ENCODE measurements at places on chromosomes 1 and 21.

GRCh38 chr21:46128933-46129571 lies 26.3 kb downstream of the FTCD start:
- DNase-seq, result no peak

- no peak for DNase-seq
These were observed 9.9 kb upstream of the BACE2 start for GRCh38 chr21:41158026-41158425.

- DNase-seq, result no peak
These were observed 30.3 kb upstream of the PPP2R5A start for GRCh38 chr1:212254853-212255363.

GRCh38 chr1:241773991-241774390 lies 74.0 kb upstream of the EXO1 start:
- no peak for DNase-seq

DNA sequence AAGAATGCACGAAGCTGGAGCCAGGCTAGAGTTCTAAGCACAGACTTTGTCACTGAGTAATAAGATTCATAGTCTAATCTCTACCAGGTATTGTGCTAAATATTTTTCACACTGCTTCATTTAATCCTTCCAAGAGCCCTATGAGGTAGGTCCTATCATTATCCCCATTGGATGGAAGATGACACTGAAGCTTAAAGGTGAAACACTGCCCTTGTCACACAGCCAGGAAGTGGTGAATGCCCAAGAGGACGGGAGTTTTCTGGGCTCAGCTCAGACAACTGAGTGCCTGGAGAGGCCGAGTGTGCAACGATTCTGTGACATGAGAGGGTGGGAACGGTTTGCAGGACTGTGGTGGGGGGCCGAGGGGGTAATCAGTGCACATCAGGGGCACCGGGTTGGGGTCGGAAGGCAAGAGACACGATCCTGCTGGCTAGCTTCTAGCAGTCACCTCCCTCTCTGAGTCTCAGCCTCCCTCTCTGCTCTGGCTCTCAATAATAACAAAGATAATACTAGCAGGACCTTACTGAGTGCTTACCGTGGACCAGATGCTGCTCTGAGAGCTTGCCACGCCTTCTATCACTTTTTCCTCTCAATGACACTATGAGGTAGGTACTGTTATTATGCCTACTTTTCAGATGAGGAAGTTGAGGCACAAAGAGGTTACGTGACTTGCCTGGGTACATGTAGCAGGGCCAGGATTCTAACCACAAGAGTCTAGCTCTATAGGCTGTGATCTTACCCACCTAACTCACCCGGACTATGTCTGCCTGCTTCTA lies 12.4 kb downstream of the KCNQ4 start:
- DNase-seq, result no peak

DNA sequence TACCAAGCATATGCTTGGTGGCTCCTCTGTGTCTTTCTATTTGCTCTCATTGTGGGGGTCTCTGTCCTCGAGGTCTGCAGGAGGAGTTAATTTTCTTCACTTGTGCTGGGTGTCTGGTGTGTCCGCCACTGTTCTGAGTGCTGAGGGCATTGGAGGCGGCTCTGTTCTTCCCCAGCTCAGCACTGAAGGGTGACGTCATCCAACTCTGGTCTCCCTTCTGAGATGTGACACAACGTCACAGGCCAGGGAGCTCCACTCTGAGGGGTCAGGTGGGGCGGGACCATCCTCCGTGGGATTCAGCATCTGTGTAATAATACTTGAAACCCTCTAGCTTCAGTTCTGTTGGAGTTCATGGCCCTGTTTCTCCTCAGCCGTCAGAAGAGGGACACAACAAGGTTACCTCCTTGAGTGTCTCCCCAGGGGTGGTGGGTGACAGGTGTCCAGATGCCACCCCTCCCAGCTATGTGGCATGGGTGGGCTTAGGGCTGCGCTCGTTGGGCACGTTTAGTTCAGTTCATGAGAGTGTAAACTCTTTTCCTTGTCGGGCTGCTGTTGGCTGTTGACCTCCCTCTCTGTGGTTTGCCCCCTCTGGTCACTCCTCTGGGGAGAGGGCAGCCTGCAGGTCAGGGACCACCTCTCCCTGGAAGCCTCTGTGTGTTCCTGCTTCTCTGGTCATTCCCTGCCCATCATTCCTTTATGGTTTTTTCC lies 3.1 kb downstream of the IBA57 start:
- no peak for DNase-seq

- DNase-seq, result no peak
These were observed 110.4 kb downstream of the KCND3 start for GRCh38 chr1:111879081-111879480.

DNA sequence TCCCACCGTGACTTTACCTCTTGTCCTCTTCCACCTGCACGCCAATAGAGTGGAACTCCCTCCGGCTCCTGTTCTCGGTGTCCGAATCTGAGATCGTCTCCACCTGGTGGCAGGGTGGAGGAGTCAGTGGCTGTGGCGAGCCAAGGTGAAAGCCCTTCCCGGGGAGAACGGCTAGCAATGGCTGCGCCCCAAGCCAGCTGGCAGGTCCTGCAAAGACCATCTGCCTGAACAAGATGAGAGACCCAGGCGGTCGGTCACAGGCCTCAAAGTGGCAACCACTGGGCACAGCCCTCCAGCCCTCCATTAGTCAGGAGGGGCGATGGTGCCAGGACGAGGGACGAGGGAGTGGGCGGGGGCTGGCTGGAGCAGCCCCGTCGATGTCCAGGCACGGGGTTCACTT lies 25.4 kb upstream of the SMIM12 start:
- DNase-seq, result no peak

DNA sequence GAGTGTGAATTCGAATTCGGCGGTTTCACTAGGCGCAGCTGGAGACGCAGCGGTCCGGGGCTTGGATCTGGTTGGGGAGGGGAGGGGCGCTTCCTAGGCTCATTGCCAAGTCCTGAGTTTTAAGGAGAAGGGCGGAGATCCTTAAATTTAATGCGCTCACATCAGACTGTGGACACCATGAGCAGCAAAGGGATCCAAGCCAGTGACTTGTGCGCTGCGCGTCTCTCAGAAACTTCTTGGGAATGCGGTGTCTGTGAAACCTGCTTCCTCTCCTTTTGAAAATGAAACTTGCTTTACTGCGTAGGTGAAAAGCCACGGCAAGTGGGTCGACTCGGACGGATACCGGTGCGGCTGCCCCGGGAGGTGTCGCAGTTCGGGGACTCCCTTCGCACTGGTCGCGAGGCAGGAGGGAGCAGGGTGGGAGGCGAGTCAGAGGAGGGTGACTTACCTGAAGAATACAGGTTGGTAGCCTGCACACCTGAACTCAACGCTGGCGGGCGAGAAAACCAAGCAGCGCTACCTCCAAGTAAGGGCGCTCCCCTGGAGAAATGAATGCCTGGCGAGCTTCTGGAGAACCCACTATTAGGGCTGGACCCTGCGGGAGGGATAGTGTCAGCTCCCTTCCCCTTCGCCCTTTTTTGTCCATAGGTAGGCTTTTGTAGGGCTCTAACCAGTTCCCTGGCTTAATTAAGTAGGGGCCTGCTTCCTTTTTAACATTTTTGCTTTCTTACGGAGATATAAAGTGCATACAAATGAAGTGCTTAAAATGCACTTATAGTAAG lies 992 bp downstream of the TENT5C start:
- DNase-seq, result no peak

DNA sequence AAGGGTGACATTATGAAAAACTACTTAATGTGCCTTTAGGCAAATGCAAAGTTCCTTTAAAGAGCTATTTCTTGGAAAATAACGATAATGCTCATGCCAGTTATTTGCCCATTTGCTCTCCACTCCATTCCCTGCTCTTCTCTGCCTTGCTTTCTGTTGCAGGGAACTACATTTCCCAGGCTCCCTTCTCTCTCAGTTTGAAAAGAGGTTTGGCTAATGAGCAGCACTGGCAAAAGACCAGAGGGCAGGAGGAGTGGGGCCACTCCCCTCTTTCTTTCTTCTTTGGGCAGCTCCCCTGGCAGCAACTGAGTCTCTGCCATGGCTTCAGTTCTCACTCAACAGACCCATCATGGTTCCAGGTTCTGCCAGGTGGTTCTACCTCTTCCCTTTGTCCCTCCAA lies 130.5 kb downstream of the RWDD3 start:
- DNase-seq, result no peak
